ENCODE measurements at places on chromosomes 6 and 20.
A peak's percentile ranks its signal among the peaks of the same experiment; 100 is the strongest.

DNA sequence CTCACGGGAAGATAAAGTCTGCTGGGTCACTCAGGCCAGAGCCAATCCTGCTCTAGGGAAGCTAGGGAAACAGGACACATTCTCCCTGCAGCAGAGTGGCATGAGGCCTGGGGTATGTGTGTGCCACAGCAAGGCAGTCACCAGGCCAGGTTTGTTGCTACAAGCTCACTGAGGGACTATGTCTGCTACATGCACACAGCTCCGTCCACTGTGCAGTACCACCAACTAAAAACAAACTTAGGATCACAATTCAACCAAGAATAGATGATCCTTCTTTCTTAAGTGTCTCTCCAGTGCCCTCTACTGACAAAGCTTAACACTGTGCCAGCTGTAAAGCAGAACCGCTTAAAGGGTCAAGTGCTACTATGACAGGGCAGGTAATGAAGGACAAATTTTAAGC lies 192.5 kb downstream of the PTPRK start:
- DNase-seq = no peak

GRCh38 chr20:35467339-35468224 lies 12.2 kb downstream of the CEP250 start:
- DNase-seq = no peak

DNA sequence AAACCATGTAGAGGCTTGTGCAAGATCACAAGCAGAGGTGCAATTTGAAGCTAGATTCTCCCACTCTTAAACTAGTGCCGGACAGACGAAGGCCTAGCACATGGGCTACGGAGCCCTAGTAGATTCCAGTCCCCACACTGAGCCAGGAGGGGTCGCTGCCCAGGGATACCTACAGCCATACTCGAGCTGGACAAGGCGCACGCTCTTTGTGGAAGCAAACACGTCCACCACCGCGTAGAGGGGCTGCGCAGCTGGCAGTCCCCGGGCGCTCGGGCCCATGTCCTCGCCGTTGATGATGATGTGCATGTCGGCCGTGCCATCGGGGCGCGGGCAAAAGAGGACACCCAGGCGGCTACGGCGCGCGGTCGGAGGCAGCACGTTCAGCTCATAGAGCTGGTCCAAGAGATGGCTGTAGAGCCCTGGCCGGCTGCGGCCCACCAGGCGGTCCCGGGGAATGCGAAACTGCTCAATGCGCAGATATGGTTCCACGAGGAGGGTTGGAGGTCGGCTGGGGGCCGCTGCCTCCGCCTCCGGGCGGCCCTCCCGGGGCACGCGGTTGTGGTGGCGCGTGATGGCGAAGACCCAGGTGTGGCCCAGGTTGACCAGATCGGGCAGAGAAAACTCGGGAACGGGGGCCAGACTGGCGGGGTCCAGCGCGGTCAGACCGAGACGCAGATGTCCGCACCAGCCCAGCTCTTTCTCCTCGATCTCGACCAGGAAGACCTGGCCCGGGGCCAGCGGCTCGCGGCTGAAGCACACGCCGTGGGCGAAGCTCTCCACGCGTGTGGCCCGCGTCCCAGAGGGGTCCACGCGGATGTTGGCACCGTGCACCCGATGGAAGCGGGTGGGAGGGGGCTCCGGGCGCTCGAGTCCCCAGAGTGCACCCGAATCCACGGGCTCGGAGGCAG lies 677 bp downstream of the NEURL2 start:
- no peak for DNase-seq

DNA sequence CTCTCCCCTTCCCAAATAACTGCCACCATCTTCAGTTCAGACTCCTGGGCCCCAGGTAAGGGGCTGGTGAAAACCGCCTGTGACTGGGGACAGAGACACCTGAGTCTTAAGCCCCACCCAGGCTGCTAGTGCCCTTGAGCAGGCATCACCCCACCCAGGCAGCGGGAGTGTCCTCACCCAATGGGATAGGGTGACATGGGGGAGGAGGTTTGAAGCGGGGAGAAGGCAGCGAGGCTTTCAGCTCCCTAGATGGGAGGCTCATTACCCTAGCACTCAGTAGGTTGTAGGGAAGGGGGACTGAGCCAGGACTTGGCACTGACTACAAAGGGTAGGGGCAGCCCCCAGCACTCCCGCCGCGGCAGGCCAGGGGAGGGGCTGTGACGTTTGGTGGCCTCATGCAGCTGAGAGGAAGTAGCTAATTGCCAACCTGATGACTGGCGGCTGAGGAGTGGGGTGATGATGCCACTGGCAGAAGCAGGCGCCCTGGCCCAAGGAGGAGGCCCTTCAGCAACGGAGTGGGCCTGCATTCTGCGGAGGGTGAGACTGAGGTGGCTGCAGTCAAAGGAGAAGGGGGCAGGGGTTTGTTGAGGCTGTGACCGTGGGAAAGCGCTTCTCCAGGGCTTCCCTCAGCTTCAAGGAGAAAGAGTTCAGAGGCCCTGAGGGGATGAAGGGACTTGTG lies 126.9 kb downstream of the MRPL14 start:
- peak; percentile 66 for DNase-seq

- DNase-seq = no peak
Measured at GRCh38 chr6:91812596-91813274, 1225.9 kb upstream of the MAP3K7 start.

DNA sequence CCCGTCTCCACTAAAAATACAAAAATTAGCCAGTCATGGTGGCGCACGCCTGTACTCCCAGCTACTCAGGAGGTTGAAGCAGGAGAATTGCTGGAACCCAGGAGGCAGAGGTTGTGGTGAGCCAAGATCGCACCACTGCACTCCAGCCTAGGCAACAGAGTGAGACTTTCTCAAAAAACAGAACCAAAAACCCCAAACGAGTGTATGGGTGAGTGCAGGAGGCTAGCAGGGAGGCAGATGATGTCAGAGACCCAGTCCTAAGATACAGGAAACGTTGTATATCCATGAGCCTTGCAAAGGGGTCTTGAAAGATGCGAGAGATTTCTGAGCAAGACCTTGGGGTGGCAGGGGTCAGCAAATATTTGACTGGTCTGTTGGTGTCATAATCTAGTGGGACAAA lies 136.2 kb downstream of the JARID2 start:
- no peak for DNase-seq

GRCh38 chr20:21240394-21240793 lies 62.7 kb upstream of the XRN2 start:
- no peak for DNase-seq

- peak; percentile 52 for DNase-seq
Measured at GRCh38 chr6:30325873-30326525, 728 bp upstream of the TRIM39 start.

GRCh38 chr6:18262702-18263417 lies 1.5 kb downstream of the DEK start:
- peak; percentile 69 for DNase-seq

DNA sequence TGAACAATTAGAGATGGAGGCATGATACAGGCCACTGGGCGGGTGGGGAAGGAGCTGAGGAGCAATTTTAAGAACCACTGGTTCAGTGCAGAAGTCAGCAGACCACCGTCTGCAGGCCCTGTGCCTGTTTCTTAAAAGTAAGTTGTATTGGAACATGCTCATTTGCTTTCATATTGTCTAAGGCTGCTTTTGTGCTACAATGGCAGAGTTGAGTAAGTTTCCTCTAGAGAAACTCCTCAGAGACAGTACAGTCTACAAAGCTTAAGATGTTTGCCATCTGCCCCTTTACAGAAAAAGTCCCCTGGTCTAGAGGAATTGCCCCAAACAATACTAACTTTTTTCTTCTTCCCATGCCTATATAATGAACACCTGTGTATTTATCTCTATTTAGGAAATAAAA lies 28.5 kb upstream of the UBE2J1 start:
- DNase-seq = no peak

DNA sequence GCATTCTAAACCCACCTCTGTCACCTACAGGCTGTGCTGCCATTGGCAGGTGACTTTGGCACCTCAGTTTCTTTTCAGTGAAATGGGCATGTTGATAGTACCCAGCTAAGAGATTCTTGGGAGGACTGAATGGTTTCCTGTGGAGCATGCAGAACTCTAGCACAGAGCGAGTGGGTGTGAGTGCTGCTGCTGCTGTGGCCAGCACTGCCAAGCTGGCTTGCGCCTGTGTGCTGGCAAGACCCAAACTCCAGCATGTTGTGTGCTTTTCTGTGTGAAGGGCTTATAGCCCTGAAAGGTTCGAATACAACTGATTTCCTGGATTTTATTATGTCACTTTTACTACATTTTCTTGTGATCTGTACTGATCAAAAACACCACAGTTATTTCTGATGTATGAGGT lies 78.1 kb upstream of the KIF25 start:
- no peak for DNase-seq

DNA sequence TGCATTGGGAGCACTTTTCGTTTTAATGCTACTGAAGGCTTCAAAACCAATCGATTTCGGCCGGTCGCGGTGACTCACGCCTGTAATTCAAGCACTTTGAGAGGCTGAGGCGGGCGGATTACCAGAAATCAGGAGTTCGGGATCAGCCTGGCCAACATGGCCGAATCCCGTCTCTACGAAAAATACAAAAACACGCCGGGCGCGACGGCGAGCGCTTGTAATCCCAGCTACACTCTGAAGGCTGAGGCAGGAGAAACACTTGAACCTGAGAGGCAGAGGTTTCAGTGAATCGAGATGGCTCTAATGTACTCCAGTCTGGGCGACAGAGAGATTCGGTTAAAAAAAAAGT lies 58.4 kb downstream of the TRIM38 start:
- no peak for DNase-seq

- no peak for DNase-seq
Measured at GRCh38 chr6:109483735-109484057, 677 bp upstream of the ZBTB24 start.

GRCh38 chr20:6864740-6865139 lies 97.3 kb downstream of the BMP2 start:
- DNase-seq = no peak

DNA sequence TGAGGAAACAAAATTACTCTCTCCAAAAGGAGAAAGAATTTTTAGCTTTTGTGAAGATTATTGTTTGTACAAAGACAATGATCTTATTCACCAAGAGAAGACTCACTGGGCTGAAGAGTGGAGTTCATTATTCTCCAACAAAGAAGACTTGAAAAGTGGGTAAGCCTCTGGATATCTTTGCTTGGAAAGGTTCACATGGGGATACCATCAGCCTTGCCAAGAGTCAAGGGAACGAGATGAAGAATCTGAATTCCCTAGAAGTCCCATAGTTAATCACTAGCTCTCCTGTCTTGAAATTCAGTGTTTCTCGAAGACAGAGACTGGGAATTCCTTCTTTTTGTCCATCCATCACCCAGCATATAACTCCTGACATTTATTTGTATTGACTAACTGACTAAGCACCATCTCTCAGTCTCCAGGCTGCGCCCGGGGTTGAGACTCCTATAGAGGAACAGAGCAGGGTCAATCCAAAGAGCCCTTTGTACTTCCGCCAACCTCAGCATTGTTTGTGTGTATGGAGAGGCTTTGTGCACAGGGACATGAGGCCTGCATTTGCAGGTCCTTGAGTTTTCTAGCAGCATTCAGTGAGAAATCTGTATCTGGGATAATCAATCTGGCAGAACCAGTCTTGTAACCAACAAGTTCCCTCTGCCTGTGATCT lies 461.9 kb downstream of the KIF16B start:
- no peak for DNase-seq

DNA sequence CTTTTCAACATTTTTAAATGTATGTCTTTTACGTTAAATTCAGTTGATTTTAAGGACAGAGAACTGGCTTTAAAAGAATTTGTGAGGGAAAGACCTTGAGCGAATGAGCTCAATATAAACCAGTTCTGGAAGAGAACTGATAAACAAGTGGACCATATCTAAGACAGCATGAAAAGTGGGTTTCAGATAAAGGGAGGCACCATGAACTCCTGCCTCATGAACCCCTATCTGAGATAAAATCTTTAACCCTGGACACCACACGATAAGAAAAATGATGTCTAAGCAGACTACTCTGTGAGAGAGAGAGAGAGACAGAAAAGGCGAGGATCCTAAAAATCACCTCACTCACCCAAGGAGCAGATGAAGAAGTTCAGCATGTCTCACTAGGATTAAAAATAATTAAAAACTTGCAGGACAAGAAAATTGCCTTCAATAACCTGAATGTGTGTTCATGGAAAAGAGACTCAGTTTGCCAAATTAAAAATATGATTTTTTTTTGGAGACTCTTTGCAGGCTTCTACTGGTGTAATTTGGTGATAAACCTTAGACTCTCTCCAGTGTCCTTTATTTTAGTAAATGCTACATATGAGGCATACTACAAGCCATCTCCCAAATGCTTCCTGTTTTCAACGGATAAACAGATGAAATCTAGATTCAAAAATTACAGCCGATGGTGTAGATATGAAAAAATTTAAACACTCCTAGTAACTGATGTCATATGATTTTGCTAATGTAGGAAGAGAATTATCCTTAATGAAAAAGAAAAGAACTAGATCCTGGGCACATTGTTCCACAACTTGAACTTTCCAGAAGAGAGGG lies 299.5 kb downstream of the ADGB start:
- DNase-seq = no peak

DNA sequence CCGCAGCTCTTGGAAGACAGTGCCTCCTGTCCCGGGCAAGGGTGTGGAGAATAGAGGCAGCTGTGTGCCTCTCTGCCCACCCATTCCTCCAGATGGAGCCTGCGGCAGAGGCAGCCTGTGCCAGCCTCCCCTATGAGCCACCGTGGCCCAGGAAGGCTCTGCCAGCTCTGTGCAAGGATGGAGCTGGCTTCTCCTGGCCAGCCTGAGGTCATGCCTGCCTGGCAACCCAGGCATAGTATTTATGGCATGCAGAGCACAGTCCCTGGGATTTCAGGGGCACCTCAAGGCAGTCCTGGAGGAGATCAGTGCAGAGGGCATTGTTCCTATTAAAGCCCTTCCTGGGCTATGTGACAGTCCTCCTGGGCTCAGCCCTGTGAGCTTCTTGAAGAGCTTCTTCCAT lies 1.5 kb downstream of the EPB41L1 start:
- DNase-seq = no peak

DNA sequence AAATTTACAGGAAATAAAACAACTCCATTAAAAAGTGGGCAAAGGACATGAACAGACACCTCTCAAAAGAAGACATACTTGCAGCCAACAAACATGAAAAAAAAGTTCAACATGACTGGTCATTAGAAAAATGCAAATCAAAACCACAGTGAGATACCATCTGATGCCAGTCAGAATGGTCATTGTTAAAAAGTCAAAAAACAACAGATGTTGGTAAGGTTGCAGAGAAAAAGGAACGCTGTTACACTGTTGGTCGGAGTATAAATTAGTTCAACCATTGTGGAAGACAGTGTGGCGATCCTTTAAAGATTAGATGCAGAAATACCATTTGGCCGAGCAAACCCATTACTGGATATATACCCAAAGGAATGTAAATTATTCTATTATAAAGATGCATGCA lies 858.0 kb upstream of the FLRT3 start:
- DNase-seq = no peak

- DNase-seq = no peak
Measured at GRCh38 chr20:58497076-58497641, 18.0 kb downstream of the APCDD1L start.

- DNase-seq = no peak
Measured at GRCh38 chr20:3146732-3147341, 12.8 kb downstream of the FASTKD5 start.

Data from GM19239 (cell line).